Stimulated activated CD8-positive, alpha-beta memory T cell treated with anti-CD3 and anti-CD28 coated beads, Interleukin-4, amount 100 ng/mL, for 4 hours (primary cell): ENCODE measurements at places on chromosomes 11 and 22.

GRCh38 chr11:120482149-120482548 is 29.4 kb upstream of the GRIK4 start:
- DNase-seq, result no peak

GRCh38 chr11:130262424-130262823 is 52.3 kb downstream of the ZBTB44 start:
- DNase-seq, result no peak

GRCh38 chr11:12642040-12642439 is 32.2 kb upstream of the TEAD1 start:
- no peak for DNase-seq

- no peak for DNase-seq
Measured at GRCh38 chr11:57800444-57801182, 39.0 kb downstream of the CTNND1 start.

DNA sequence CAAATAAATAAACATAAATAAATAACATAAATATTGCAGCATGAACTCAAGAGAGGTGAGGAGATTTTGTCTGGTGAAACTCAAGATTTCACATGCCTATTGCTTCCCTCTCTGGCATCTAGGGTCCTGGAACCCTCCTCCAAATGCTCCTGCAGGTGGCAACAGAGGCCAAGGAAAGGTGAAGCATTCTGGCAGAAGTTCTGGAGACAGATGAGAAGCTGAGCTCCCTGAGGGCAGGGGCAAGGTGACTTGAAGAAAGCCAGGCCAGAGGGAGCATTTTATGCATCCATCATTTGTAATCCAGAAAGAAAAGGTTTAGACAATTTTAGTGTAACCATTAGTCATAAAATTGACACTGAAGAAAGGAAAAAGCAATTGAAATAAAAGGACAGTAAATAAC is 64.9 kb downstream of the ENDOD1 start:
- no peak for DNase-seq

GRCh38 chr11:109553284-109553683 is 131.3 kb downstream of the C11orf87 start:
- no peak for DNase-seq

- no peak for DNase-seq
Measured at GRCh38 chr11:109644152-109644551, 222.2 kb downstream of the C11orf87 start.

DNA sequence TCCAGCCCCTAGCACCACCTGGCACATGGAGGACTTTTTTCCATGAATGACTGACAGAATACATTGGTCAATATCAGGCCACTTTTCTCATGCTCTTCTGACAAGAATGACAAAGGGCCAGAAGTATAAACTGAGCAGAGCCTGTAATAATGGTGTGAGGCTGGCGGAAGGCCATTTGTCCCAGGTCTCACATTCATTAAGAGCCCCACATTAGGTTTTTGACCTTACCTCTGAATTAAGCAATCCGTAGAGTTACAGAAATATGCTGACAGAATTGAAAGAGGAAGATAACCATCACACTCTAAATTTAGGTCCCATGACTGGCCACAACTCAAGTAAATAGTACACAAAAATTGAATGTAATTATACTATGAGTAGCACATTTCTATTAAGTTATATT is 55.2 kb downstream of the SYT9 start:
- DNase-seq, result no peak

- DNase-seq, result no peak
Measured at GRCh38 chr11:69071086-69071800, 22.5 kb downstream of the TPCN2 start.

DNA sequence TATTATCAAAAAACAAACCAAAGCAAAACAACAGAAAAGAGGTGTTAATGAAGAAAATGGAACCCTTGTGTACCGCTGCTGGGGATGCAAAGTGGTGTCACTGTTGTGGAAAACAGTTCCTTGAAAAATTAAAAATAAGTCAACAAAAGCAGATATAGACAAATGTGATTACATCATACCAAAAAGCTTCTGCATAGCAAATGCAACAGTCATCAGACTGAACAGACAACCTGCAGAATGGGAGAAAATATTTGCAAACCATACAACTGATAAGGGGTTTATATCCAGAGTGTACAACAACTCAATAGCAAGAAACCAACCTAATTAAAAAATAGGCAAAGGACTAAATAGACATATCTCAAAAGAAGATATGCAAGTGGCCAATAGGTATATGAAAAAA is 22.9 kb upstream of the CARS1 start:
- DNase-seq, result no peak

- no peak for DNase-seq
Measured at GRCh38 chr22:21569459-21570170, 2.1 kb downstream of the UBE2L3 start.

DNA sequence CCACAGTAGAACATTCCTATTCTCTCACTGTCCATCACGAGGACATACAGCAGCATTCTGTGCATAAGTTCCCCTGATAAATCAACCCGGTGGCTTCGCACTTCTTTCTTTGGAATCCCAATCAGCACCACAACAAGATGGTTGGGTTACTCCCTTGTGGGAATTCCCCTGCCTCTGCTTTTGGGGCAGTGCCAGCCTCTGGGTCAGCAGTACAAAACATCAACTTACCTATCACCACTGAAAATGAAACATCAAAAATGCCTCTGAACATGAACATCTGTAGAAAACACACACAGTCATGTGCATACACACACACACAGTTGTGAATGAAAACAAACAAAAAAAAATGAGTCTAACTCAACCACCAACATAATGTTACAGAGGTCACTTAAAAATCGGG is 79.3 kb downstream of the KCNA4 start:
- DNase-seq, result no peak

DNA sequence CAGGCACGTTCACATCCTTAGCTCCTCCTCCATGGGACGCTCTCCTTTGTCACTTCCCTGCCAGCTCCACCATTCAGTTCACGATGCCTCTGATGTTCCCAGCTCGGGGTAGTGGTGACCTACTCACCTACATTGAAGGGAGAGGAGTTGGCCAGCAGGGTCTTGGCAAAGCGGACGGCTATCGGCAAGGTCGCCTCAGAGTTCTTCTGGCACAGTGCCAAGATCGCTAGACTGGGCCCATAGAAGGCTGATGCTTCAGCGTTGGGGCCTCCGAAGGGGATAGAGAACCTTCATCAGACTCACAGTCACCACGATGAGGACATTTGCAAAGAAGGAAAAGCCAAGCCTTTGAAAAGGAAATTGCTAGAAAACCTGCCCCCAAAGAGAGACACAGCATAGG is 3.0 kb downstream of the CBLIF start:
- DNase-seq, result no peak

DNA sequence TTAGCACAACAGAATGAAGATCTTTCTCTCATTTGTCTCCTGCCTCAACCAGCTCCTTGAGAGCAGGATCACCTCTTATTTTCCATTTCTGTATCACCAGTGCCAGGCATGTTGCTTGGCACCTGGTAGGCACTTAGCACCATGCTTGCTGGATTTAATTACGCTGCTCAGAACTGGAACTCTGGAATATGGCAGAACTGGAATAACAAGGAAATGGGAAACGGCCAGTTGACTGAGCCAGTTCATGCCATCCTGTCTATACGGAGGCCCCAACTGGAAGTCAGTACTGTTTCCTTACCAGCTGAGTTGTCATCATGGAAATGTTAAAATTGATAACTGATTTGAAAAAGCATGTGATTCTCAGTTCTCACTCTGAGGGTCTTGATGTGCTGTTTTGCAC is 69.5 kb upstream of the YWHAH start:
- no peak for DNase-seq

GRCh38 chr22:47599753-47600152 is 837.3 kb downstream of the TBC1D22A start:
- DNase-seq, result no peak

DNA sequence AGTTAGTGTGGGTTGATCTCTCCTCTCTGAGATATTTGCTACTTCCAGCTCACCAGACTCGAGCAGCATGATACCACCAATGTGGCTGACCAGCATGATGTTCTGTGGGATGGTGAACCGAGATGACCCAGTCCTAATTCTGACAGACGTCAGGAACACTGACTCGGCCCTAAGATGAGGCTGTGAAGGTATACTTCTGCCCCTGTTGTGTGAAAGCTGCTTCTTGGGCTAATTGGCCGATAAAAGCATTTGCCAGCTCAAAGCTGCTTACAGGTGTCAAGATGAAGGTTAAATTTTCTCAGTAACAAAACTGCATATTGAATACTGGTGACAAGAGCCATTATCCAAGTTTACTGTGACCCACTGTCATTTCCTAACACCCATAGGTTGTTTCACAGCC is 151.4 kb downstream of the BRD1 start:
- DNase-seq, result no peak

GRCh38 chr11:111573821-111574249 is 28.4 kb upstream of the SIK2 start:
- DNase-seq, result no peak

- no peak for DNase-seq
Measured at GRCh38 chr11:92765082-92765840, 204.2 kb upstream of the MTNR1B start.

GRCh38 chr11:35845860-35846259 is 98.0 kb upstream of the LDLRAD3 start:
- DNase-seq, result no peak

- no peak for DNase-seq
Measured at GRCh38 chr11:103494491-103494890, 385.3 kb downstream of the DYNC2H1 start.

DNA sequence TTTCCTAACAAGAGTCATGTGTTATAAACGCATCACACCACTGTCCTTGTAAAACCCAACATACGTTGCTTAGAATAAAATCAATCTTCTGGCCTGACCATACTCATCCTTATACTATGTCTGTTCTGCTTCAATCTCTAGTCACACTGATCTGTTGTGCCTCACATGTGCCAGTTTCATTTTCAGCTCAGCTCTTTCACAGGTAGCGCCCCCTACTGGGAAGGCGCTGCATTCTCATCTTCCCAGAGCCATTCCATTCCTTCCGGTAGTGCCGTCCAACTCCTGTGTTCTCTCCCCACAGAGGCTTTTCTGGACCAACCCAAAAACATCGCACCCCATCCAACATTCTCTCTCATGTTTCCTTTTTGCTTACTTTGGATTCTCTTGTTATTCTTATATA is 22.2 kb downstream of the CASP5 start:
- peak; percentile 12 for DNase-seq

- peak; percentile 23 for DNase-seq
Measured at GRCh38 chr11:3984896-3985295, 109.7 kb upstream of the RRM1 start.

- DNase-seq, result no peak
Measured at GRCh38 chr11:12241401-12241800, 131.0 kb downstream of the MICAL2 start.

- no peak for DNase-seq
Measured at GRCh38 chr22:36828815-36829214, 12.0 kb upstream of the PVALB start.

- no peak for DNase-seq
Measured at GRCh38 chr11:64244107-64244506, 2.6 kb downstream of the PPP1R14B start.

- no peak for DNase-seq
Measured at GRCh38 chr11:57407941-57408475, 17.6 kb upstream of the PRG2 start.

- DNase-seq, result no peak
Measured at GRCh38 chr11:63917692-63918506, 935 bp upstream of the RCOR2 start.

- DNase-seq, result no peak
Measured at GRCh38 chr11:102912482-102912830, 37.7 kb upstream of the MMP12 start.

DNA sequence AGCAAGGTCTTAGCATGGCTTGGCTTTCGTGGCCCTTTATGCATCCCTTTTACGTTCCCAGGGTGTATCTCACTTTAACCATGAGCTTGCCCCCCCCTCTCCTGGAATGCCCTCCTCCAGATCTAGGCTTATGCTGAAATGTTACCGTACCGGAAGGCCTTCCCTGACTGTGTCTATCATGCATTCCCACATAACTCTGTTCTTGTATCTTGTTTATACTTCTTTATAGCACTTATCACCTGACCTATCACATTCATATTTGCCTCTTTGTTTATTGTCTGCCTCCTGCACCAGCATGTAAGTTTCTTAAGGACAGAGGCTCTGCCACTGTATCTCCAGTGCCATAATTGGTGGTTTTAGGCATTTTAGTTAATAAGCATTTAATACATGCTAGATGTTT is 38.9 kb downstream of the PPFIBP2 start:
- DNase-seq, result no peak

DNA sequence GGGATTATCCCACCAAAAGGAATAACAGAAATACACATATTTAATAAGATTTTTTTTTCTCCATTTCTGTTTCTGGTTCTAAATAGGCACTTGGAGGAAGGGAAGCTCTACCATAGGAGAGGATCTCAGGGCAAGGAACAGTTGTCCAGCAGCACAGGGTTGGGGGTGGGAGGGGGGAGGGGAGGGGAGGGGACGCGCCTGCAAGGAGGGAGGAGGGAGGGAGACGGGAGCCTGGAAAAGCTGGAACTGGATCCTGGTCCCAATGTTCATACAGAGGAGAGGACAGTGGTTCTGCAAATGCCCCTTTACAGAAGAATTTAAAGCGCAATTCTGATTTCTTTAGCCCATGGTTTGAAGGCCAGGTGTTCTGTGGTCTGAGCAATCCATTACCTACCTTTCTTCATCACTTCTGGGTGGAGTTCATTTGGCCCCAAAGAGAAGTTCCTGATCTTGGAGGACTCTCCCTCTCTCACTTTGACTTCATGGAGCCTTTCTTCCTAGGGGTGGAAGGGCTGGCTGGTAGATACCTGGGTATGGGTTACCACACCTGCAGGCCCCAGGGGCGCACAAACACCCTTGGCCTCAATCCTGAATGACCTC is 348.9 kb upstream of the NCAM1 start:
- no peak for DNase-seq

DNA sequence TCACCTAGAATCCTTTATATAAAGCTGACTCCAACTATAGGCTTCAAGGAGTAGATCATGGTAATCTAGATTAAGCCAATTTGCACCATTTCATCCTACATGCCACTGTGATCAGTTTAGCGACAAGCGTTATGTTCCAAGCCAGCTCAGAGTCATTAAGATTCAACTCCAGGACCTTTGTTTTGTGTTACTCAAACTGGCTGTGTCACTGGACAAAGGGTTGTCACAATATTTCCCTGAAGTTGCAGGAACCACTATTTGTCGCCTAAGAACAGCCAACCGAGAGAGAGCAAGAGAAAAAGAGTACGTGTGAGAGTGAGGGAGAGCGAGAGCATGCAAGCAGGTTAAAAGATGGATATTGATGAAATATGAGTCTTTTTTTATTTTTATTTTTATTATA is 104.8 kb downstream of the USP35 start:
- DNase-seq, result no peak

DNA sequence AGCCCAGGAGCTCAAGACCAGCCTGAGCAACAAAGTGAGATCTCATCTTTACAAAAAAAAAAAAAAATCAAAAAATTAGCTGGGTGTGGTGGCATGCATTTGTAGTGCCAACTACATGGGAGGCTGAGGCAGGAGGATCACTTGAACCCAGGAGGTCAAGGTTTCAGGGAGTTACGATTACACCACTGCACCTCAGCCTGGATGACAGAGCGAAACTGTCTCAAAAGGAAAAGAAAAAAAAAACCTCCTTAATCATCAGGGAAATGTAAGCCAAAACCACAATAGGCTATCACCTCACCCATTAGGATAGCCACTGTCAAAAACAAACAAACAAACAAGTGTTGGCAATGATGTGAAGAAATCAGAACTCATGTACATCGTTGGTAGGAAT is 13.4 kb downstream of the DGCR2 start:
- DNase-seq, result no peak
